ENCODE measurements at places on chromosomes 1 and 21. TPM values are rescaled to one million over a fixed set of nuclear protein-coding genes. Genes with fewer than 3 reads are reported as not detected.

Gene OR2T3
- total RNA-seq = not detected

Gene ADAMTS5
- 4.6 TPM for total RNA-seq

Gene KCNE2
- total RNA-seq = 0.23 TPM

Gene ANKRD13C
- 93.9 TPM for total RNA-seq

Gene PPIAL4G
- 0.46 TPM for total RNA-seq

Gene SH2D1B
- not detected for total RNA-seq

Gene LDLRAD1
- total RNA-seq = not detected
